ENCODE measurements at places on chromosomes 7 and 10.

- peak; percentile 39 for DNase-seq
Measured at GRCh38 chr10:25465582-25466372, 291.0 kb downstream of the GPR158 start.

GRCh38 chr7:74002474-74003017, 25.4 kb upstream of the ELN start:
- no peak for DNase-seq

DNA sequence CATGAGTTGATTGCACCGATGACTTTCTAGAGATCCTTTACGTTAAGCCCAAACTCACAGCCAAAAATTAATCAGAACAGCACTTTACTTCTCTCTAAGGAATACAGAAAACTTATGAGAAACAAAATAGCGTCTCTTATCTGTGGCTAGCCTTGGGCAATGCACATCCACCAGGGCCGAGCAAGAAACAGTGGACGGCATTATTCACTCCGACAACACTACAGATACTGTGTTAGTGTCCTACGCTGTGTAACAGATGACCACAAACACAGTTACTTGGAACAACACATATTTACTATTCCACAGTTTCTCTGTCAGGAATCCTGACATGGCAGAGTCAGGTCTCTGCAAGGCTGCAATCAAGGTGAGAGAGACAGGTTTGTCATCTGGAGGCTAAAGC, 598.3 kb upstream of the ADARB2 start:
- DNase-seq = no peak

- DNase-seq = no peak
Measured at GRCh38 chr10:29486433-29486832, 148.3 kb downstream of the SVIL start.

GRCh38 chr7:132939495-132939894, 142.4 kb downstream of the CHCHD3 start:
- no peak for DNase-seq

DNA sequence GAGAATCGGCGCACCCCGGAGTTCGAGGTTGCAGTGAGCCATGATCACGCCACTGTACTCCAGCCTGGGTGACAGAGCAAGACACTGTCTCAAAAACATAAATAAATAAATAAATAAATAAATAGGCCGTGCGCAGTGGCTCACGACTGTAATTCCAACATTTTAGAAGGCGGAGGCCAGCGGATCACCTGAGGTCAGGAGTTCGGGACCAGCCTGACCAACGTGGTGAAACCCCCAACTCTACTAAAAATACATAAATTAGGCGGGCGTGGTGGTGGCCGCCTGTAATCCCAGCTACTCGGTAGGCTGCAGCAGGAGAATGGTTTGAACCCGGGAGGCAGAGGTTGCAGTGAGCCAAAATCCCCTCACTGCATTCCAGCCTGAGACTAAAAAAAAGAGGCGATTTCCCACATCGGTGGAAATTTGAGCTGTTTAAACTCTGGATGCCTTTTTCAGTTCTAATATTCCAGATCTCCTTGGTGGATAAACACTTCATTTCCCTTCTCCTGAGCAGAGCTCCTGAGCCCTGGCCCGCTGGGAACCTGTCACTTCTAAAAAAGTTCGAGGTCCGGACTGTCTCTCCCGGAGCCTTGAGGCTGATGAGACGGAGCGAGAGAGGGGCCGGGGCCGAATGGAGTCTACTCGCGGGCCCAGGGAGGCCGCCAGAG, 2.0 kb upstream of the NFKB2 start:
- DNase-seq = no peak

All from trophoblast cell (in vitro differentiated cells and primary cell).